ENCODE measurements at places on chromosomes 13 and 19.

DNA sequence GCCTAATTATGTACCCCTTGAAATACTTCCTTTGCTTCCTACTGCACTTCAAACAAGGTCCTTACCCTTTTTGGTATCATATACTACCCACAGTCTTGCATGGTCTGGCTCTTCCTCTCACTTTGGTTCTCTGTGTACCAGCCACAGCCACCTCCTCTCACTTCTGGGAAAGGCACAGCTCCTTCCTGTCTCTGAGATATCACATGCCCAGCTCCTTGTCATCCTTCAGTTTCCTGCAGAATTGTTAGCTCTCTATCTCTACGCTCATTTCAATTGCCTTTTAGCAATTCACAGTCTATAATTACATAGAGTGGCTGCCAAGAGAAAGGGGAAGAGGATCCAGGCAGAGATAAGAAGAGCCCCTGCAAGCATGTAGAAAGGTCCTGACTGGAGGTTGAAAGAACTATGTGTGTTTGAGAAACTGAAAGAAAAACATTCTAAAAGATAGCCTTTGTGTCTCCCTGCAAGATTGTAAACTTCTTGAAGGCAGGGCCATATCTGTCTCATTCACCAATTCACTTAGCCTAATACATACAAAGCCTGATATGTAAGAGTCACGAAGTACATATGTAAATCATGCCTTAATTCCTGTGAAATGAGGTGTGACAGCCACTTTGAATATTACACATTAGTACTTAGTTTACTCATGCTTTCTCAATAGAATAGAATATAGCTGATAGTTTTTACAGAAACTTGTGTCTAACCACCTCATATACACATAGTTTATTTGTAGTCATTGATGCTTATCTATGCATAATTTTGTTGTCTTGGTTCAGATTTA is 933.1 kb downstream of the DIAPH3 start:
- no peak overlapping the region for H3K27ac ChIP-seq
- no peak overlapping the region for H3K4me3 ChIP-seq
- H3K36me3 ChIP-seq: no peaks in the 10 kb centered on the region
- peaks cover 4% of the 10 kb centered on the region for H3K27me3 ChIP-seq

GRCh38 chr19:47625650-47626049 is 16.7 kb downstream of the BICRA start:
- H3K4me1 ChIP-seq: peaks cover 18% of the 10 kb centered on the region
- DNase-seq: no peak
- peak overlapping the region; percentile 51 for H3K27ac ChIP-seq
- no peaks in the 10 kb centered on the region for H3K27me3 ChIP-seq

GRCh38 chr19:46218160-46218559 is 11.4 kb upstream of the IGFL1 start:
- peak; percentile 62 for DNase-seq
- H3K27ac ChIP-seq: no peak overlapping the region
- no peak overlapping the region for H3K4me3 ChIP-seq
- no peaks in the 10 kb centered on the region for H3K36me3 ChIP-seq
- H3K4me1 ChIP-seq: no peaks in the 10 kb centered on the region

DNA sequence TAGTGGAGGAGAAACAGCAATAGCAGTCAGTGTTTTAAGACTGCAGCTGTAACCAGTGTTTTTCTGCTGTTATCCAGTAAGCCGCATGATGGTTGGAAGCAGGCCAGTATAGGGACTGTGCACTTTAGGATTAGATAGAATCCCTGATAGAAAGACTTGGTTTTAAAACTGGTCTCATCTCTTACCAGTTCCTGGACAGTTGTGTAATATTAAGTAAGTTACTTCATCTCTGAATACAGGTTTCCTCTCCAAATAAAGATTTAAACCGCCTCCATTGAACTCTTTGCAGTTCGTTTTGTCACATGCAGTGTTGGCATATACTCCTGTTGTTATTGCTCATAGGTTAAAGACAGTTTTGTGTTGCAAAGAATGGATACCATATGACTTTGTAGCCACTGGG is 25.6 kb downstream of the URI1 start:
- H3K4me3 ChIP-seq: no peak overlapping the region
- no peaks in the 10 kb centered on the region for H3K27me3 ChIP-seq
- no peak overlapping the region for H3K27ac ChIP-seq
- H3K36me3 ChIP-seq: no peaks in the 10 kb centered on the region

DNA sequence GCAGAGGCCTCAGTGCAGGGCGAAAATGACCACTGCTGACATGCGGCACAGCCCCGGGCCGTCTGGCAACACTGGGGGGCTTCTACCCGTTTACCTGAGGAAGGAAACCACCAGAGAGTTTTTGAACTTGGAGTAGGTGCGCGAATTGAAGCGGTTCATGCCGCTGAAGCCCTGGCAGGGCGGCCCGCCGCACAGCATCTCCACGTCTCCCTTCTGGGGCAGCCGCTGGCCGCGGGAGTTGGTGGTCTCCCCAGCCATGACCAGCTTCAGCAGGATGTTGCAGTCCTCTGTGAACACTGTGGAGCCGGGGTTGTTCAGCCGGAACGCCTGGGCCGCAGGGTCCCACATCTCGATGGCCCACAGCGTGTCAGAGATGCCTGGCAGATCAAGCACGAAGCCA is 20.3 kb upstream of the EIF3G start:
- no peak for DNase-seq
- H3K36me3 ChIP-seq: peaks cover 8% of the 10 kb centered on the region
- H3K27ac ChIP-seq: no peak overlapping the region
- no peaks in the 10 kb centered on the region for H3K4me1 ChIP-seq

DNA sequence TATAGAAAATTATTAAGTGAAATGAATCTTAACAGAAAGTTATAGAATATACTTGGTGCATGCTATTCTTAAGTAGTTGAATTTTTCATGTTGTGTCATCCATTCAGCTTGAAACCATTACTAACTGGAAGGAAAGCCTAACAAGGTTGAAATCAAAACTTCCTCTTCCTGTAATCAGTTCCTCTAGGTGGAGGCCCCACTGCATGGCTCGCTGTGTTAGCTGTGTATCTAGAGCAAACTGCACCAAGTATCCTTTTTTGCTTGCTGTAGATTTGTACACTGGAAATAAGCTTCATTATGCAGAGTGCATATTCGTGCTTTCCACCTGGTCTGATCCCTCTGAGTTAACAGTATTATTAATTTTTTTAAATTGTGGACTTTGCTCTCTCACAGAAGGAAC is 1146.1 kb downstream of the EFNB2 start:
- no peaks in the 10 kb centered on the region for H3K36me3 ChIP-seq
- DNase-seq: no peak
- H3K27ac ChIP-seq: no peak overlapping the region
- H3K4me3 ChIP-seq: no peak overlapping the region
- no peaks in the 10 kb centered on the region for H3K4me1 ChIP-seq

- no peak overlapping the region for H3K4me3 ChIP-seq
- DNase-seq: no peak
- peaks cover 3% of the 10 kb centered on the region for H3K36me3 ChIP-seq
- H3K27ac ChIP-seq: no peak overlapping the region
Observed at GRCh38 chr13:50989476-50989875, 79.9 kb downstream of the RNASEH2B start.

- H3K4me1 ChIP-seq: peaks cover 16% of the 10 kb centered on the region
- no peak overlapping the region for H3K4me3 ChIP-seq
- H3K27ac ChIP-seq: peak overlapping the region; percentile 49
- H3K27me3 ChIP-seq: no peaks in the 10 kb centered on the region
Observed at GRCh38 chr13:40639221-40639681, 27.2 kb downstream of the FOXO1 start.

- no peak overlapping the region for H3K4me3 ChIP-seq
- H3K27ac ChIP-seq: no peak overlapping the region
- H3K4me1 ChIP-seq: no peaks in the 10 kb centered on the region
- H3K36me3 ChIP-seq: no peaks in the 10 kb centered on the region
- DNase-seq: no peak
Observed at GRCh38 chr13:101492251-101492910, 39.9 kb downstream of the ITGBL1 start.

DNA sequence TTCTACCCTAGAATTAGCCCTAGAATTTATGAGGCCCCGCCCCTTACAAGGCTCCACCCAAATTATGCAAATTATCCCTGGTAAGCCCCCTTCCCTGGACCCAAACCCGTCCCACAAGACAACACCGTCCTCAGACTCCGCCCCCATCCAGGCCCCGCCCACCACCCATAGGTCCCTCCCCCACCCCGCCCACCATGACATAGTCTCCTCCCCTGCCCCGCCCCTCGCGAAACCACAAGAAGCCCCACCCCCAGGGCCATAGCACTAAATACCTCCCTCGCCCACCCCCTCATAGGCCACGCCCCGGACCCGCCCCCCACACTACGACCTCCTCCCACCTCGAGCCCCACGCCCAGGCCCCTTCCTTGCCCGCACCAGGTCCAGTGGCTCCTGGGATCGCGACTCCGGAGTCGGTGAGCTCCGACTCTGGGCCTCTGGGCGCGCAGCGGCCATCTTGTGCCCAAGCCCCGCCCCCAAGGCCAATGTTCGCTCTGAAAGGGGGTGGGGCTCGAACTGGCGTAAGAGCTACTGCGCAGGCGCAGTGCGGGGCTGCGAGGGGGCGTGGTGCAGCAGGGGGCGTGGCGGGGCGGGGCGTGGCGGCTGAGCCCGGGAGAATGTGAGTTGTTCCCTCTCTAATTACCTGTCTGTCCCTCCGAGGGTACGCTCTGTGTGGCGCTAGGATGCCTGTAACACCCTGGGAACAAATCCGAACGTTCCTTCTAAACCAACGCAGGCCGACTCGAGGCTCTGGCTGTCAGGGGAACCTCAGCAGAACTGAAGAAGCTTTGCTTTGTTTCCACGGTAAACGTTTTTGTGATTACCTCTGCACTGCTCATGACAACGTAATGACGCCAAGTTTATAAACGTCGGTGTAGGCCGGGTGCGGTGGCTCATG is at the start of gene ZNF784:
Gene ZNF784, minus strand, starts transcription at position 458 of the 895 bp plus-strand sequence. Its CDS starts 5 bp downstream, at position 453.
- H3K36me3 ChIP-seq: peaks cover 2% of the 10 kb centered on the region
- peak within 1 kb of the TSS; percentile 99 for H3K27ac ChIP-seq
- peaks cover 9% of the 10 kb centered on the region for H3K4me1 ChIP-seq
- peak; percentile 93 for DNase-seq

DNA sequence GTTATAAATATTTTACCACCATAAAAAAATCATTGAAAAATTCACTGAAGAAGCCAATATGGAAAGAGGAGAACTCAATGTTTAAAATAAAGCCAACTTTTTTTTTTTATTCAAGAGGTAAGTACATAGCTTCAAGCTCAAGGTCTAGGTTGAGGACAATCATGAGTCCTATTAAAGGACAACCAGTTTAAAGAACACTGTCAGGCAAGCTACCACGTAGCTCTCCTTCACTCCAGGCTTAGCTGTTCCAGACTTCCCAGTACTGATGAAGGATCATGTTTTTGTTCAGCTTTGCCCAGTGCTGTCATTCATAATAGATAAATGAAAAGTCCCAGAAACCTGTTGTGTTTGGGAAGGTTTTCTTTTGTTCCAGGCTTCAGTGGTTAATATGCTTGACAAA is 10.0 kb upstream of the MLNR start:
- no peak overlapping the region for H3K4me3 ChIP-seq
- peaks cover 31% of the 10 kb centered on the region for H3K36me3 ChIP-seq
- no peak overlapping the region for H3K27ac ChIP-seq
- H3K4me1 ChIP-seq: peaks cover 3% of the 10 kb centered on the region
- DNase-seq: no peak

DNA sequence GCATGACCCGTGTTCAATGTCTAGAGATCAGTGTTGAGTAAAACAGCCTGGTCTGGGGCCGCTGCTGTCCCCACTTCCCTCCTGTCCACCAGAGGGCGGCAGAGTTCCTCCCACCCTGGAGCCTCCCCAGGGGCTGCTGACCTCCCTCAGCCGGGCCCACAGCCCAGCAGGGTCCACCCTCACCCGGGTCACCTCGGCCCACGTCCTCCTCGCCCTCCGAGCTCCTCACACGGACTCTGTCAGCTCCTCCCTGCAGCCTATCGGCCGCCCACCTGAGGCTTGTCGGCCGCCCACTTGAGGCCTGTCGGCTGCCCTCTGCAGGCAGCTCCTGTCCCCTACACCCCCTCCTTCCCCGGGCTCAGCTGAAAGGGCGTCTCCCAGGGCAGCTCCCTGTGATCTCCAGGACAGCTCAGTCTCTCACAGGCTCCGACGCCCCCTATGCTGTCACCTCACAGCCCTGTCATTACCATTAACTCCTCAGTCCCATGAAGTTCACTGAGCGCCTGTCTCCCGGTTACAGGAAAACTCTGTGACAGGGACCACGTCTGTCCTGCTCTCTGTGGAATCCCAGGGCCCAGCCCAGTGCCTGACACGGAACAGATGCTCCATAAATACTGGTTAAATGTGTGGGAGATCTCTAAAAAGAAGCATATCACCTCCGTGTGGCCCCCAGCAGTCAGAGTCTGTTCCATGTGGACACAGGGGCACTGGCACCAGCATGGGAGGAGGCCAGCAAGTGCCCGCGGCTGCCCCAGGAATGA is 1.5 kb upstream of the CEACAM5 start:
- peaks cover 2% of the 10 kb centered on the region for H3K36me3 ChIP-seq
- no peak for DNase-seq
- H3K27ac ChIP-seq: no peak overlapping the region
- H3K4me1 ChIP-seq: no peaks in the 10 kb centered on the region
- H3K27me3 ChIP-seq: no peaks in the 10 kb centered on the region
- H3K4me3 ChIP-seq: no peak overlapping the region

- H3K27ac ChIP-seq: no peak overlapping the region
- no peak overlapping the region for H3K4me3 ChIP-seq
- DNase-seq: no peak
Observed at GRCh38 chr13:107847406-107847805, 367.9 kb downstream of the LIG4 start.

DNA sequence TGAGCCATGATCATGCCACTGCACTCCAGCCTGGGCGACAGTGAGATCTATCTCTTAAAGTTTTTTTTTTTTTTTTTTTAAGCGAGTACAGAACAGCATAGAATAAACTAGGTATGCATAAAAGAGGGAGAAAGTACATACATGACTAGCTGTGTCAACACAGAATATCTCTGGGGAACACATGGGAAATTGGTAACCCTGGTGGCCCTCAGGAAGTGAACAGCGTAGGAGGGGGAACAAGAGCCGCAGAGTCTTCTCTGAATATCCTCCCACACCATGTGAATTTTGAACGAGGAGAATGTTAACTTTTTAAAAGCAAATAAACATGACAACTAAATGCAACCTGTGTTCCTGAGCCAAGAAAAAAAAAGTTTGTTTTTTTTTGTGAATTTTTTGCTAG is 15.2 kb downstream of the PHLDB3 start:
- peaks cover 1% of the 10 kb centered on the region for H3K36me3 ChIP-seq
- H3K4me1 ChIP-seq: no peaks in the 10 kb centered on the region
- H3K4me3 ChIP-seq: no peak overlapping the region

- H3K36me3 ChIP-seq: no peaks in the 10 kb centered on the region
- no peak overlapping the region for H3K4me3 ChIP-seq
- DNase-seq: no peak
- no peak overlapping the region for H3K27ac ChIP-seq
- H3K27me3 ChIP-seq: no peaks in the 10 kb centered on the region
- peaks cover 2% of the 10 kb centered on the region for H3K4me1 ChIP-seq
Observed at GRCh38 chr13:78029901-78030300, 111.3 kb upstream of the EDNRB start.

DNA sequence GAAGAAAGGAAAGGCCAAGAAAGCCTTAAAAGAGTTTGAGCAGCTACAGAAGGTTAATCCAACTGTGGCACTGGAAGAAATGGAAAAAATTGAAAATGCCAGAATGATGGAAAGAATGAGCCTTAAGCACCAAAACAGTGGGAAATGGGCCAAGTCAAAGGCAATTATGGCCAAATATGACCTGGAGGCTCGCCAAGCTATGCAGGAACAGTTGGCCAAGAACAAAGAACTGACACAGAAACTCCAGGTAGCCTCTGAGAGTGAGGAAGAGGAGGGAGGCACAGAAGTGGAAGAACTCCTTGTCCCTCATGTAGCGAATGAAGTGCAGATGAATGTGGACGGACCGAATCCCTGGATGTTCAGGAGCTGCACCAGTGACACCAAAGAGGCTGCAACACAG is 5.1 kb downstream of the UTP14C start:
- no peaks in the 10 kb centered on the region for H3K27me3 ChIP-seq
- DNase-seq: no peak
- H3K36me3 ChIP-seq: peaks cover 58% of the 10 kb centered on the region
- no peak overlapping the region for H3K4me3 ChIP-seq
- no peak overlapping the region for H3K27ac ChIP-seq
- H3K4me1 ChIP-seq: peaks cover 17% of the 10 kb centered on the region

Data from progenitor cell of endocrine pancreas (in vitro differentiated cells).